ENCODE measurements at places on chromosomes 11 and 22.

DNA sequence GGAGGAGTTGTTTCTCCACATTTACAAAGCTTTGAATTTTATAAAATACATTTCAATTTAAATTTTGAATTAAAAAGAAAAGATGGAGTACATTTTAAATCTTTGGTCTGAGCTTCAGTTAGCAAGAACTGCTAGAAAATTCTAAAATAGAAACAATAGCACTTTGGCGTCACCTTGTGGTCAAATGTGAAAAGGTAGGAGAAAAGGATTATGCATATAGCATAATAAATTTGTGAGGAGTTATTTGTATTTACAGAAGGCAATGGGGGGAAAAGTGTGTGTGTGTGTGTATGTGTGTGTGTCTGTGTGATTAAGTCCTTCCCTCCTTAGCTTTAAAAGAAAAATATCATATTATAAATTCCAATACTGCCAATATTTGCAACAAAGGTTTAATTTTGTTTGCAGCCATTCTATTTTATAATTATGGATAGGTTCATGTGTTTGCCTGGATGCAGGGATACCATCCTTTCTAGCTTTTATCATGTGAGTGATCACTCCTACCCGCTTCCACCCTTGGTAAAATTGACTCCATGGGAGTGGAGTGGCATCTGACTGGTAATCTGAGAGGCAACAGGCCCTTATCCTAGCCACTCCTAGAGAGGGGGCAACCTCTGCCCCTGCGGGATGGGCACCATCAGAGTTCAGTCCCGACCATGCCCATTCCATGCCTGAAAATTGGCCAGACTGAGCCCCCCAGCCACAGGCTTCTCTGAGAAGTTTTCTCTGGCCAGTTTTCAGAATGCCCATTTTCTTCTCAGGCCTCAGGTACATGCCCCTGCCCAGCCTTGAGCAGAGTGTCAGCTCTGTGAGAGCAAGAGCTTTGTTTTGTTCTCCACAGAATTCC lies 13.6 kb upstream of the LGR4 start:
- peak; percentile 67 for DNase-seq

DNA sequence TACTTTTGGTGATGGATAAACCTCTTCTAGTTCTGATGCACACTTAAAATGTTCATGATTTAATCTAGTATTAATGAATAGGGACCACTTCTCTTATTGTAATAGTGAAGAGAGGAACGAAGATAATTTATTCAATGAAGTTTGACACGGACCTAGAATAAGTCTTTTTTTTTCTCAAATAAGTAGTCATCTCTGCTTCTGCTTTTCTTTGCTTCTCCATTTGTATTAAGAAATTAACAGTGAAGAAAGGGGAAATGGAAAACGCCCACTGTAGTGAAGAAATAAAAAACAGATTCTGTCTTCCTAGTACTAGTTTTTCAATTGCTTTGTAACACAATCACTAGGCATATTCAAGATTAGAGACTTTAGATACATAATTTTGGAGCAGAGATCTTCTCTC lies 73.0 kb downstream of the CD44 start:
- no peak for DNase-seq

GRCh38 chr11:47329987-47330931 lies 22.2 kb downstream of the MYBPC3 start:
- DNase-seq, result no peak

DNA sequence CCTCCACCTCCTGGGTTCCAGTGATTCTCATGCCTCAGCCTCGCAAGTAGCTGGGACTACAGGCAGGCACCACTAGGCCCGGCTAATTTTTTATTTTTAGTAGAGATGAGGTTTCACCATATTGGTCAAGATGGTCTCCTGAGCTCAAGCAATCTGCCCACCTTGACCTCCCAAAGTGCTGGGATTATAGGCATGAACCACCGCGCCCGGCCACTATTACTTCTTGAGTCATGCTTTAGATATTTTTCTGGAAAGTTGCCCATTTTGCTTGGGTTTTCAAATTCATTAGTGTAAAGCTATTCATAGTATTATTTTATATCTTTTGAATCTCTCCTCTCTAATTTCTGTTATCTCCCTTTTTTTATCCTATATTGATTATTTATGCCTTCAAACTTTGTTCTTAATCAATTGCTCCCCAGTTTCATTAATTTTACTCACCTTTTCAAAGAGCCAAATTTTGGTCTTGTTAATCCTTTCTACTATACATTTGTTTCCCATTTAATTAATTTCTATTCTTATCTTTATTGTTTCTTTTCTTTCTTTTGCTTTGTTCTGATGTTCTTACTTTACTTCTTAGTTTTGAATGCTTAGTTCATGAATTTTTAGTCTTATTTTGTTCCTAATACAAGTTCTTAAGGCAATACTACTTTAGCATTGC lies 10.3 kb upstream of the RAC2 start:
- DNase-seq, result no peak

DNA sequence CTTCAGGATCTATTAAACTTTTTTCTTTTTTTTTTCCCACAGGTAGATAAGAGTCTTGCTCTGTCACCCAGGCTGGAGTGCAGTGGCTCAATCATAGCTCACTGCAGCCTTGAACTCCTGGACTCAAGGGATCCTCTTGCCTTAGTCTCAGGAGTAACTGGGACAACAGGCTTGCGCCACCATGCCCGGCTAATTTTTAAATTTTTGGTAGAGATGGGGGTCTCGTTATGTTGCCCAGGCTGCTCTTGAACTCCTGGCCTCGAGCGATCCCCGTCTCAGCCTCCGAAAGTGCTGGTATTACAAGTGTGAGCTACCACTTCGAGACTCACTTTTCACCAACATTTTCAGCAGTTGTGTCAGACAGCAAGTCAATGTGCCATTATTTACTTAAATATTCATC lies 962 bp downstream of the SIRT3 start:
- DNase-seq, result no peak

DNA sequence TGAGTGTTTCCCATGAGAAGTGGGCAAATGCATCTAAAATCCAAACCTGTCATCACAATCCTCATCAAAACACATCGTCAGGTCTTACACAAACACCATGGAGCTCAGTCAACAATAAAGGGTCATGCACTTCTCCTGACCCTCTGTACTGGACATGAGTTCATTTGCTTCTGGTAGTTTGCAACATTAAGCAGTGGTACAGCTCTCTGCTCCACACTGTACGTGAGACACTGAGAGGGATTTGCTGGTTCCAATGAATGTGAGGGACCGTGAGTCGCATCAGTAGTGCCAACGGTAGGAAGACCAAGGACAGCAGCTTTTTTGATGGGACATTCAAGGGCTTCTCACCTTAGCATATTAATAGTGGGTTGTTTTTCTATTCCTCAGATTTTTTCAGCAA lies 752.3 kb downstream of the OPCML start:
- DNase-seq, result no peak

- DNase-seq, result no peak
These were observed 16.2 kb downstream of the MISFA start for GRCh38 chr11:18615628-18616392.

DNA sequence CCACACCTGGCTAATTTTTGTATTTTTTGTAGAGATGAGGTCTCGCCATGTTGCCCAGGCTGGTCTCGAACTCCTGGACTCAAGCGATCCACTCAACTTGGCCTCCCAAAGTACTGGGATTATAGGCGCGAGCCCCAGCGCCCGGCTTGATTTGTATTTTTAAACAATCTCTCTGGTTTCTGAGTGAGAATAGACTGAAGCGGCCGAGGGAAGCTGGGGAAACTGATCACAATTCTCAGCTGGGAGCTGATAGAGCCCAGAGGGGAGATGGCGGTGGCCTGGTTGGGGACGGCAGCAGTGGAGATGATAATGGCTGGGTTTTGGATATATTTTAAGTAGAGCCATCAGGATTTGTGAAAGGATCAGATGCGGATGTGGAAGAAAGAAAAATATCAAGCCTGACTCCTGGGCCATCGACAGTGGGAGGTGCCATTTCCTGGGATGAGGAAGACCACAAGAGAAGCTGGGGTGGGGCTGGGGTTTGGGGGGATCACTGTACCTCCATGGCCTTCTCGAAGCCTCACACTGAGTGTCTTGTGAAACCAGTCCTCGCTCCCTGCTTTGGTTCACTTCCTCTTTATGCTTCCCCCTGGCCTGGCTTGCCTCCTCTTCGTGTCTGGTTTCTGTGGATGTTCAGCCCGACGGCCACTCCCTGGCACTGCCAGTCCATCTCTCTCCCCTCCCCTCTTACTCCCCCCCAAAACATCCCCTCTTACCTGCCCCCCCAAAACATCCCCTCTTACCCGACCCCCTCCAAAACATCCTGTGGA lies 51.9 kb downstream of the IGLL1 start:
- DNase-seq, result peak; percentile 55

GRCh38 chr11:10761085-10761698 lies 10.1 kb downstream of the CTR9 start:
- DNase-seq, result no peak

DNA sequence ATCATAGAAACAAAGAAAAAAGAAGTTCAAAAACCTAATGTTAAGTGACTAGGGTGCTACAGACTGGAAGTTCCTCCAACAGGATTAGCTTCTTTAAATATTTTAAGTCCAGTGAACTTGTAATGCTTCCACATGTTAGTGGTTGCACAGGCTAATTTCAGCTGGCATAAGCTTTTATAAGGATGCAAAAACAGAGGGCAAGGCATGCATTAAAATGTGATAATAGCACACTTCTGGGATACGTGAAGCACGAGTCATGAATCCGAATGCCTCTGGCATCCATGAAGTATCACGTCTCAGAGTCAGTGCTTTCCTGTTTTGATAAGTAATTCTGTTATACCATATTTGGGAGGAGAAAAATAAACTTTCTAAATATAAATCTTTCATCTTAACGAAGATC lies 106.8 kb downstream of the DCDC1 start:
- no peak for DNase-seq

DNA sequence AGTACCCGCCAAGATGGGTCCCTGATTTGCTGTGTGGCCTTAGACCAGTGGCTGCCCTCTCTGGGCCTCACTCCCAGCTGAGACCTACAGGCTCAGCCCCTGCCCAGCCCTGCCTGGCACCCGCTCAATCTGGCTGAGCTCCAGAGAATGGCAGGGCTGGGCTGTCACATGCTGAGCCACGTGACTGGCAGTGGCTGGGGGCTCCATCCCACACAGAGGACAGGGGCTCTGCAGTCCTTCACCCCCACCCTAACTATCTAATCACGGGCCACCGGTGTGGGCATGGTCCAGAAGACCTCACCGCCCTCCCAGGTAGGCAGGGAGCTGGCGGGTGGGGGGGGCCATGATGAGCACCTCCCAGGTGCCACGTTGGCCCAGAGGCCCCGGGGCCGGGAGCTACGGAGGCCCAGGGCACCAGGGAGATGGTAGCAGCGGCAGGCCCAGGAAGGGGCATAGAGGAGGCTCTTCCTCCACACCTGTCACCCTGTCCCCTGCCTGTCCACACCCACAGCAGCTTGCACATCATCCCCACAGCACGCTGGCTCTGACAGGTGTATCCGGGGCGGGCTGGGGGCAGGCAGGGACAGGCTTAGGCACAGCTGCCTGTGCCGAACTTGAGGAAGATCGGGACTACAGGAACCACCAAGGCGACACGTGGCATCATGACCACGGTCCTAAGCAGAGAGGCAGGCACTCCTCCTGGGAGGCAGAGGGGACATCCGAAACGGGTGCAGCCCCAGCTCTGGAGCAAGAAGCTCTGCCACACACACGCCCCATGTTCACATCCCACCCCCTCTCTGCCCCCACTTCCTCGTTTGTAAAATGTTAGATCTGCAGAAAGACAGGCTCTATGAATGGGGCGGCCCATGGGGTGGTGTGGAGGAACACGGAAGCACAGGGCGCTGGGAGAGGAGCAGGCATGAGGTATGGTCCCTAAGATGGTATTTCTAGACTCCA lies 1.5 kb upstream of the ALDH3B1 start:
- no peak for DNase-seq

- peak; percentile 64 for DNase-seq
These were observed 114.1 kb downstream of the MICAL2 start for GRCh38 chr11:12224537-12224893.

- DNase-seq, result peak; percentile 7
These were observed 483.0 kb downstream of the MN1 start for GRCh38 chr22:27318516-27318915.

GRCh38 chr11:2093575-2094353 lies 45.4 kb downstream of the IGF2 start:
- DNase-seq, result no peak

GRCh38 chr11:7522121-7522520 lies 8.3 kb downstream of the PPFIBP2 start:
- peak; percentile 62 for DNase-seq

GRCh38 chr11:128823753-128824152 lies 43.3 kb downstream of the KCNJ1 start:
- no peak for DNase-seq
